Cardiac muscle cell (in vitro differentiated cells and primary cell): ENCODE measurements at places on chromosomes 5 and 9.

DNA sequence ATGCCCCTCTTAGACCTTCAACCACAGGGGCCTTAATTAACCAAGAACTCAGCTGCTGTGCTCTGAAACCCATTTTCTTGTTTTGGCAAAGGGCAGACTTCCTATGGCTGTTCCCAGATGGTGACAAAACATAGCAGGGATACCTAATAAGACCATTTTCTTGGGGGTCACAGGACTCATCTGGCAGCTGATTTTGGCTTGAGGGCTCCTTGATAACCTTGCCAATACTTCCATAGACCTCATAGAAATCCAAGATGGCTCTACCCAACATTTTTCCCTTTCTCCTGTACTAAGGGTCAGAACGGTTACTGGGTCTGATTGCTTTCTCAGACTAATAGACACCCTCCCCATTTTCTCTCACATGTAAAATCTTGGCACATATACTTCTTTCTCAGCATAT lies 757.7 kb upstream of the SEMA6A start:
- DNase-seq, result no peak

- no peak for DNase-seq
These were observed 57.5 kb downstream of the GCNT4 start for GRCh38 chr5:74994826-74995225.

DNA sequence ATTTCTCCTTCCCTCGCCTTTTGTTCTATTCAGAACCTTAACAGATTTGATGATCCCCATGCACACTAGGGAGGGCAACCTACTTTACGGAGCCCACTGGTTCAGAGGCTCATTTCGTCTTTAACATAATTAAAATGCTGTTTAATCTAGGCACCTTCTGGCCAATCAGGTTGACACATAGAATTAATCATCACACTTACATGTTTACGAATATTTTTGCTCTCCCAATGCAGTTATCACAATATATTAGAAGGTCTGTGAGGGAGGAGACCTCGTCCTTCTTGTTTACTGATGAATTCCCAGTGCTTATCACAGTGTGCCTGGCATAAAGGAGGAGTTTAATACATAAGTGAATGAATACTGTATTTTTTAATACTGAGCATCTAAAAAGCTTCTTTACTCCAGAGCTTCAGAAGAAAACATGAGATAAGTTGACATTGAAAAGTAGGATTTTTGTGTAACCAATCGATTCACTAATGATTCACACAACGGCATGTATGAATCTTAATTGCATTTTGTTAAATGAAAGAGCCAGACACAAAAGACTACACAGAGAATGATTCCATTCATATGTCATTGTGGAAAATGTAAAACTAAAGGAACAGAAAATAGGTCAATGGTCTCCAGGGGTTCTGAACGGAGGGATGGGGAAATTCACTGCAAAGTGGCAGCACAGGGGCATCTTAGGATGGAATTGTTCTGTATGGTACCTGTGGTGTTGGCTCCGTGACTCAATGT lies 78.6 kb upstream of the VCAN start:
- no peak for DNase-seq

DNA sequence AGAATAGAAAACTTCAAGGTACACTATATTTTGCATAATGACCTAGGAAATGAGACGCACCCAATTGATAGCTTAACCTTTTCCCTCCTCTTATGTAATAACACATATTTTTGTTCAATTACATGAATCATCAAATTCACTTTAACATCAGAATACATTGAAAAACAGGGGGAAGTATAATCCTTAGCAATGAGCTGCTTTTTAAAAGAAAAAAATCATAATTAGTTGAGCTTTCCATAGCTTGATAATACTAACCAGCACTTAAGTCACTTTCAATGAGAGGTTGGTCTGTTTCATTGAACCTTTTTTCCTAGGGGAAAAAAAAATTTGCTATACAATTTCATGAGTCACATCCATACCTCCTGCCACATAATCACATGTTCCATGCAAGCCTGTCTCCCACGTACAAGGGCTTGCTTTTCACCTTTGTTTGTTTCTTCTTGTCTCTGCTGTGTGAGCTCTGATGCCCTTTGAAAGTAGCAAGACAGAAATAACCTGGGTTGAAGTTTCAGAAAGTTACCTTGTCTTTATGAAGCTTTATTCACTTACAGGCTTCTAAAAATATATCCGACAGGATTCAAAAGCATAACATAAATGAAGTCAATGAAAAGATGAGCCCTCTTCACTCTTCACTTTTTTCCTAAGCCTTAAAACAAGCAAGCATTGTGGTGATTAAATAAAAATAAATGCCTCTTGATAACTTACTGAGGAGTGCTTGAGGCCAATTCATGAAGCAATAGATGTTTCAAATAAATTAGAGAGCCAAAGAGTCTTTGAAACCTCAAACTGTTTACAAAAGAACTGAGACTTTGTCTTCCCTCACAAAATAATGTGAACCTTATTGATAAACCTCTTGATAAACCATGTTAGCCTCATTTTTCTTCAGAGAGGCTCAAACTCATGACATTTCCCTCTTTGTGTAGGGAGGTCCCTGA lies 108.5 kb downstream of the FEM1C start:
- DNase-seq, result no peak

GRCh38 chr5:1867815-1868143 lies 14.9 kb downstream of the IRX4 start:
- no peak for DNase-seq

GRCh38 chr5:178227929-178228328 lies 4.7 kb downstream of the PHYKPL start:
- no peak for DNase-seq

DNA sequence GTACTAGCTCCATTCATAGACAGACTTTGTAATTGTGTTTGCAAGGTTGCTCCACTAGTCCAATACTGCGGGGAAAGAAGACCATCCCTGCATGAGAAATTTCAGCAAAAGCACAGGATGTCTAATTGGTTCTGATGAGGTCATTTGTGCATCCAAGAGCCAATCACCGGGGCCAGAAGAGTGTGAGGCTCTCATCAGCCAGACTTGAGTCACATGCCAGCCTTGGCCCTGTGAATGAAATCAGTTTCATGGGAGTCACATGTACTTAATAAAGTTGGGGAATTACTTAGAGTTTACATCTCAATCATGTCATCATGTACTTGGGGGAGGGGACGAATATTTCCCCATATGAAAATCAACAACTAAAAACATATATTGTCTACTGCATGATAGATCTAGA lies 1236.0 kb downstream of the MAT2B start:
- DNase-seq, result no peak

DNA sequence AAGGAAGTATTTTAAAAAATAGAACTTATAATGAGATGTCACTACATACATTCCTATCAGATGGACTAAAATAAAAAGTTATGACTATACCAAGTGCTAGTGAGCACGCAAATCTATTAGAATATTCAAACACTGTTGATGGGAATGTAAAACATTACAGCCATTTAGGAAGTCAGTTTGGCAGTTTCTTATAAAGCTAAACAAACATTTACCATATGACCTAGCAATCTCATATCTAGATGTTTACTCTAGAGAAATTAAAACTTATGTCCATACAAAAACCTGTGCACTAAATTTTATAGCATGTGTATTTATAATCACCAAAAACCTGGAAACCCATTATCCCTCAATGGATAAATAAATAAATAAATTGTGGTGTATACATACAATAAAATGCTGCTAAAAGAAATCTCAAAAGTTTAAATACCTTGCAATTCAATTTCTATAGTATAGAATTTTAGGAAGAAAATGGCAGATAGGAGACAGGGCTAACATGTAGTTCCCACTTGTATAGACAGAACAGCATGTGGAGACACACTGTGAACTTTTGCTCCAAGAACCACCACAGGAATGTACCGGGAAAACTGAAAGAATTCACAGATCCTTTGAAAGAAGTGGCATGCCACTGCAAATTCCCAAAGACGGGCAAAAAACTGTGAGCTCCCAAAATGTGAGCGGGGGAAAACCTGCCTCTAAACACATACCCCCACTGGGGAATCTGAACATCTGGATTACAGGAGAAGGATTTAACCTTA lies 174.6 kb upstream of the SPEF2 start:
- DNase-seq, result no peak

DNA sequence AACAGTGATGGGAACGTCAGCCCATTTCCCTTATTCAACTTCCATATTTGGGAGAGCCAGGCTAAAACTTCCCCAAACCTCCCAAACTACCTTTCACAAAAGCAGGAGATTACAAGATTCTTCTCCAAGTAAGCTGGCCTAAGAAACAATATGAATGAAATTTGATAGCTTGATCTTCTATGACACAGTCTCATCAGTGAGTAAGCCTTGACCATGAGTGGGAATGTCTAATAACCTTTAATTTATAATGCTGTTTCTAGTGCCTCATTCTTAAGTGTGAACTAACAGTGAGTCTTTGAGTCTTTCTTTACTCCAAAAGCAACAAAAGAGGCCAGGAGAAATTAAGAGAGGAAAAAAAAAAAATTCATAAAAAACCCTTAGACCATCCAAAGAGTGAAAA lies 1379.9 kb downstream of the EFNA5 start:
- DNase-seq, result no peak

- no peak for DNase-seq
These were observed 12.1 kb downstream of the TGFBI start for GRCh38 chr5:136040746-136041415.

DNA sequence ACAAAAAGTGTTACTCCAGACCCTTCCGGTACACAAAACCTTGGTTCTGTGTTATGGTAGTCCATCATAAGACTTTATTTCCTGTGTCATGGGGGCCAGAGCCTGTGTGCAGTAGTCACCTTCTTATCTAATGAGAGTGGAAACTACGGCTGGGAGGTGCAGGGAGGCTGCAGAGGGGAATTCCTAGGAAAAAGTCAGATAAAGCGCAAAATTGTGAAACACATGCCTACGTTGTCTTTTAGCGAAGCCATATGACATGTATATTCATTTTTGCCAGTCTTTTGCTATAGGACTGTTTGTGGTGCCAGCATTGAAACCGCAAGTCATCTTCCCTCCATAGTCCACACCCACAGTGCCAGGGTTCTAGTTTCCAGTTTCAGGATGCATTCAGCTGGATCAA lies 80.7 kb downstream of the PPARGC1B start:
- peak; percentile 79 for DNase-seq

DNA sequence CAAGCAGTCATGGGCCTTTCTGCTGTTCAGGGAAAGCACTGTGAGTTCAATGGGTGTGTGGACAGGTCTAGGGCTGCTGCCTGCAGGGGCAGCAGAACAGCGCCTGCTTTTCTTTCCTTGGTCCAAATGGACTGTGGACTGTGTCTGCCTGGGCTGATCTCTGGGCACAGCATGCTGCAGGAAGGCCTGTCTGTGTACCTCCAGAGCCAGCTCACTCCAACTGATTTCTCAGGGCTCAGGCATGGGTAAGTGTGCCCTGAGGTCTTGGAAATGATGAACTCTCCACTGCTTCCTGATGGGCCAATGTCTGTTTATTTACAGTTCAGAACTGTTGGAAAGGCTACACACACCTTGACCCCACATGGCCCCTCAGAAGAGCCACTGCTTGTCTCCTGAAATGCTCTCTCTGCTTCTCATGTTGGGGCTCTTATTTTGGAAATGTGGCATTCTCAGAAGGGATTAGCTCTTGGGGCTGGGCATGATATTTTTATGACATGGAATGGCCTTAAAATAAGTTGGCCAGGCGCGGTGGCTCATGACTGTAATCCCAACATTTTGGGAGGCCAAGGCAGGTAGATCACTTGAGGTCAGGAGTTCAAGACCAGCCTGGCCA lies 27.0 kb downstream of the SLC22A4 start:
- DNase-seq, result no peak

GRCh38 chr5:147591120-147591519 lies 81.3 kb upstream of the DPYSL3 start:
- no peak for DNase-seq

DNA sequence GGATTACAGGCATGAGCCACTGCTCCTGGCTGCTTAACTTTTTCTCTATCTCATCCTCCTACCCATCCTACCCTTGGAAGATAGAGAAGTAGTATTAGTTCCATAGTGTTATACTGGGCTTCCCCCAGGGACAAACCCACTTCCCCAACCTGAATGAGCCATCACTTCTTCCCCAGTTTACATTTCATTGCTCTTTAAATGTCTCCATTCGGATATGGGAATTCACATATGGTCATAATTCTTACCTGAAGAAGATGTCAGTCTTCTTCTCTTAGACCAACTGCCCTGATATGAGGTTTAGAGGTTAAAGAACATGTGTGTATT lies 1.9 kb downstream of the CD274 start:
- no peak for DNase-seq

GRCh38 chr5:14414007-14414406 lies 167.6 kb upstream of the OTULINL start:
- no peak for DNase-seq
